ENCODE measurements at places on chromosomes 3 and 15.

GRCh38 chr3:141792495-141792894 is 29.3 kb downstream of the GRK7 start:
- DNase-seq = no peak

DNA sequence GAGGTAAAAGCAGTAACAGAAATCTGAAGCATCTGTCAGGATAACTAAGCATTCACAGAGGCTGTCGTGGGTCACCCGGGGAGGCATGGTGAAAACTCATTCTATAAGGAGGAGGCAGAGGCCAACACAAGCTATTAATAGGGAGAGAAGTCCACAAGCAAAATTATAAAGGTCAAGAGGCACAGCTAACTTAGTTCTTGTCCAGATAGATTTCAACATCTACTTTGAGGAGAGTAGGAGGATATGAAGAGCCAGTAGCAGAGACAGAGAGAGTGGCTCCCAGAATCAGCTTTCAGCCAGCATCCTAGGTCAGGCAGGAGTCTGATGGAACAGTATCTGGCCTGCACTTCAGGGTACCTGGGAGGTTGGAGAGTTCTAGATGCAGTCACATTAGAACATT is 95.3 kb downstream of the STAC start:
- no peak for DNase-seq

GRCh38 chr3:31106912-31107311 is 212.5 kb upstream of the GADL1 start:
- DNase-seq = no peak

GRCh38 chr3:160135851-160136250 is 89.4 kb upstream of the C3orf80 start:
- DNase-seq = no peak

DNA sequence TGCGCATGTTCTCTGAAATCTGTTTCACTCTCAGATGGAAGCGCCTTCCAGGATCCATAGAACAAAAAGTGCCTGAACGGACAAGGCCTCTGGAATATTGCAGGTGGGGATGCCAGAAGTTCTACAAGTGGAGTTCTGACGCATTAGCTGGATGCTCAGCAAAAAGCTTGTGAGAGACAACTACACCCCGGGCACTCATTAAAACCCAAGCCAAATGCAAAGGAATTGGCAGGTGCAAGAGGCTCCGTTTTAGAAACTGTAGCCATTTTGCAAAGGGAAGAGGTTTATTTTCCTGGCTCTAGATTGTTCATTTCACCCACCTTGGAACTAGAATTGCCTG is 35.2 kb upstream of the SLC24A5 start:
- no peak for DNase-seq

DNA sequence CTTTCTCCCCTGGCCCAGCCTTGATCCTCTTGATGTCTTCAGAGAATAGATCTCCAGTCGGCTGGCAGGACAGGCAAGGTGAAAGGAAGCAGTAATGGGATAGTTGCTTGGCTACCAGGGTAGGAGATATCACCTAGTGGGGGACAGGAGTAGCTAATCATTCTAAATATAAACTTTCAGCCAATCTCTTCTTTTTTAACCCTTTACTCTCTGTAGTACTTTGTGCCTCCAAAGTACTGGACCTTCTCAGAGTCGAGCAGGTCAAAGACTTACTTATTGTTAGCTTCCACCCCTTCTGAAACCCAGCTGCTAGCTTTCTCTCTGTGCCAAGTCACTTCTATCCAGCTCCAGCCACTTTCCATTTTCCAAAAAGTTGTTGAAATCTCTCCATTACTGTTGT is 43.4 kb upstream of the FILIP1L start:
- no peak for DNase-seq

DNA sequence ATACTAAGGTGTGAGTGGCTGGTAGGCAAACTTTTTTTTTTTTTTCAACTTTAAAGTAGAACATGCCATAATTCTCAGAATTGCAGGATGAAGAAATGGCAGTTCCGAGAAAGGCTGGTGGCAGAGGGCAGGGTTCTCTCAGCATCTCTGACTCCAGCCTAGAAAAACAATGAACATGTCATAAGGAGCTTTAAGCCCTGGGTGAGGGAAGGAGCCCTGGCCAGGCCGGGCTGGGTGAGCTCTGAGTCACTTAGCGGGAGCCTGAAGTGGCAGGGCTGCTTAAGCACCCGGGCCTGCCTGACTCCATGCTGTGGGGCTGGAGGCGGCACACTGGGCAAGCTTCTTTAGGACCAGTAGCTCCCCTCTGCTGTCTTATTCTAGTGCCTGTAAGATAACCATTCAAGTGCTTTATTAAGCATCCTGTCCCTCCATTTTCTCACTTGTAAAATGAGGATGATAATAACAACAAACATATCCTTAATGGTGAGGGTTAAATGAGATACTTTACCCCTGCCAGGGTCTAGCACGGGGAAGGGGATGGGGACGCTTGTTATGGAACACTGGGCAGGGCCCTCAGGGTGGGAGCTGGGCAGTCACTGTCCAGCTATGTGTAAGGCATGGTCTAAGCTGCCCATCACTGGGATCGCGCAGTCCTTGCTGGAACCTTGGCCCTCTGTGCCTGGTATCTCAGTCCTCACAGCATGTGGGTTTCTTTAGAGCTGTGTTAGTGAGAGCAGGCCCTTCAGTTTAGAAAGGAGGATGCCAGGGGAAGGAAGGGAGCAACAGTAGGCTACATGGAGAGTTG is 18.4 kb downstream of the SMAD6 start:
- DNase-seq = no peak

DNA sequence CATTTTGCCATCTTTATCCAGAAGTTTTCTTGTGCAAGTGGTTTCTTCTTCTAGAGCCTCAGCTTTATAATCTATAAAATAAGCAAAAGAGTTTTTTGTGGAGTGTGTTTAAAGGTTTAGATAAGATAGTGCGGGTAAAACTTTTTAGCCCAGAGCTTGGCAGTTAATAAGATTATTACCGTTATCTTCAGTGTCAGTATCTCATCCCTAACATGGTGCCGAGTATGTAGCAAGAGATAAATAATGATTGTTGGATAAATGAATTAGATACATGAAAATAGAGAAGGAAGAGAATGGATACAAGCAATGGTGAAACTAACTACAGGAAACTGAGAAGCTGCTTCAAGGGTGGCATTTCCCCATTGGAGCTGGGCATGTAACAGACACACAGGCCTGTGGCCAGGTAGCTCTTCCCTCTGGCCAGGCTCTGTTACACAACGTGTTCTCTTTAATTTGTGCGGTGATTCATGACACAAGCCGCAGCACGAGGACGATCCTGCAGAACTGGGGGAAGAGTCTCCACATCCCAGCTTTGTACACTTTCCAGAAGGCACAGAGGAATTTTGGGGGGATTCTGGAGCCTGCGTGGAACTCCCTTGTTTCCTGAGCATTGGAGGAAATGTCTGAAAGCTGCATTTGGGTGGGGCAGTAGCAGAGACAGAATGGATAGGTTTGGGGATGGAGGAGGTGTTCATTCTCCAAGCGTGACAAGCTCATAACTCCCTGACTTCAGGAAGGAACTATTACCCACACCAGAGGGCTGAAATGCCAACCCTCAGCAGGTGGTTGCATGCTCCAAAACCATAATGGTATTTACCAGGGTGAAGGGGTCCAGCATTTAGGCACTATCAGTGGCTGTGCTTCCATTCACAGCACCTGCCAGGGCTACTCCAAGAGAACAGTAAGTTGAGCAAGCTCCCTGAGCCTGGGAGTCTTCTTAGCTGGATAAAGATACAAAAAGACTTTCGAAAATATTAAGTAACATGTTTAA is 14.2 kb upstream of the ST6GAL1 start:
- DNase-seq = no peak

GRCh38 chr3:128394033-128394432 is 72.7 kb downstream of the DNAJB8 start:
- no peak for DNase-seq

- DNase-seq = no peak
These were observed 519 bp downstream of the ABHD6 start for GRCh38 chr3:58237941-58238681.

DNA sequence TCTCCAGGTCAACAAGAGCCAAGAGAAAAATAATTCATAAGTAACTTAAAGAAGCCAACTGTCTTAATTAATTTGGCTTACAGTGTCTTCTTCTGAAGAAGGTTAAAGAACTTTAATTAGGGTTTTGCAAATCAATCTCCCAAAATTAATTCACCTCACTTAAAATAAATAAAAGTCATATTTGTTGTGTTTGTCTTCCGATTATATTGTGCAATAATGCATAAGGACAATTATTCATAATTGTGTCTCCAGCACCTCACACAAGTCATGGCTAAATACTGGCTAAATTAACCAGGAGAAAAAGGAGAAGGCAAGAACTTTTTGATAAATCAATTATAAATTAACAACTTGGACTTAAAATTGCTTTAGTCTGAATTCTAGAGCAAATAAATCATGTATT is 899.0 kb upstream of the NR2F2 start:
- no peak for DNase-seq

- peak; percentile 43 for DNase-seq
These were observed 43.9 kb downstream of the P3H2 start for GRCh38 chr3:190076601-190077394.

DNA sequence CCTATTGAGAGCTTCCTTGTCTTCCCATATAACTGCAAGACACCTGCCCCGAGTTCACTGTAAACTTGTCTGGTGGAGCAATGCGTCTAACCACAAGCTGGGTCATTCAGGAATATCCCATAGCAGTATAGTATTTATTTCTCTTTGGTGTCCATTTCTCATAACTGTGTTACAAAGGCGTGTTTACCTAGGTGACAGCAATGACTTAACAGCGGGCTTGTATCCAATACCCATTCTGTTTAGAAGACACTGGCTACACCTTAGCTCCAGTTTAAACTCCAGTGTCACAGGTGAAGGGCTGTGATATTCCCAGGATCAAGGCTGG is 24.3 kb downstream of the ATP10A start:
- DNase-seq = no peak

GRCh38 chr3:115680803-115681345 is 57.6 kb downstream of the GAP43 start:
- DNase-seq = no peak

DNA sequence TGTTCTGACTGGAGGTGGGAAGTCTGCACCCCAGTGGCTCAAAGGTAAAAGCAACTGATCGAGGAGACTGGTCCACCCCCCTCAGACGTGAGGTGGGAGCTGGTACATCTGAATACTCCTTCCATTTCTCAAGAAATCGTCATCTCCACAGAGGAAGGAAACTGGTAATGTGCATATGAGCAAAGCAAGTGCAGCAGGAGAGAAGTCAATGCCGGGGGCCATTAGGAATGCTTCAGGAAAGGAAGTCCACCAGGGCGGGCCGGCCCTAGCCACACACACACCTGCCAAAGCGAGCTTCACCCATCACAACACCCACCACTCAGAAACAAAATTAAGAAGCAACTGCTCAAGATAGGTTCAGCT is 8.5 kb downstream of the TBC1D2B start:
- no peak for DNase-seq

GRCh38 chr15:70213794-70214193 is 116.1 kb upstream of the TLE3 start:
- no peak for DNase-seq

- DNase-seq = no peak
These were observed 18.8 kb downstream of the ACKR4 start for GRCh38 chr3:132615881-132616280.

- DNase-seq = peak; percentile 6
These were observed 152.9 kb upstream of the GOLIM4 start for GRCh38 chr3:168248383-168249204.

GRCh38 chr3:56878074-56878473 is 76.3 kb upstream of the ARHGEF3 start:
- DNase-seq = no peak

GRCh38 chr15:41698779-41699178 is 38.6 kb downstream of the MGA start:
- DNase-seq = no peak

- DNase-seq = no peak
These were observed 198.6 kb upstream of the BCL6 start for GRCh38 chr3:187943677-187944389.

DNA sequence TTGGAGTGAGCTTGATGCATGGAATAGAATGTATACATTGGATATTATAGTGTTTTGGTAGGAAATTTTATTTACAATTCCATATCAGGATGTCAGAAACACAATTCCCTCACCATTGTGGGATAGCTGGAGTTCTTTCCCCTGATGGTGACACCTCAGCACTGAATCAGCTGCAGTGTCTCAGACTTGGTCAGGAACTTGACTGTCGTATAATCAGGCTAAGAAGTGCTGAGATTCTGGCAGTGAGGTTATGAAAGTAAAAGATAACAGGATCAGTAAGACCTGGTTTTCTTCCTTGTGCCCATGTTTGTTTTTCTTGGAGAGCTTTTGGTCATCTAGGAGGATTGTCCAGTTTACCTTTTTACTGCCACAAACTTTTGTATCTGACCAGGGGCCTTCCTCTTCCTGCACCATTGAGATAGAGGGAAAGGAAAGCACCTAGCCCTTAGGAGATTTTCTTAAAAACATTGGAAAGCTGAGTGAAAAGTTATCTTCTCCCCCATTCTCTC is 27.3 kb upstream of the ST3GAL6 start:
- no peak for DNase-seq

- DNase-seq = no peak
These were observed 36.2 kb downstream of the SSR3 start for GRCh38 chr3:156518726-156519125.

DNA sequence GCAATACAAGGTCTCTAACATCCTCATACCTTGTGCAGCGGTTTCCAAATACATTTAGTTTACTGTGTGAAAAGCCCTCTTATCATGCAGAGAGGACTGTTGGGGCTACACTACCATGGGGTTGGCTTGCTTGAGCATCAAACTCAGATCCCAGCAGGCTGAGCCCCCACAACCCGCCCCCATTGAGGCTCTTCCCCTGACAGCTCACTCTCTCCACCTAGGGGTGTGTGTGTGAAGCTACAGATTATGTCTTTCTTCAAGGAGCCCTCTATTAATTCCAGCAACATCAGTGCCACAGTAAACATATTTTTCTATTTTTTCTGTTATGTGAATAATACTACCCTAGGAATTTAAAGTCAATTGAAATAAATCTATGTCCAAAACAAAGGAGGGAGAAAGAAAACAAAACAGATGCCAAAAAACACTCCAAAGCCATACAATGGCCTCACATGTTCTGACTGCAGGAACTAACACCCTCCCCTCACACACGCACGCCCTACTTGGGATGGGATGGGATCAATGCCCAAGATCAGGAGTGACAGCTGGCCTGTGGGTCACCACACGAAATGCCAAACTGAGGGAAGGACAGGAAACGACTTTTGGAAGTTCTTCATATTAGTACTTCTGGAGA is 14.7 kb downstream of the TM4SF4 start:
- no peak for DNase-seq

DNA sequence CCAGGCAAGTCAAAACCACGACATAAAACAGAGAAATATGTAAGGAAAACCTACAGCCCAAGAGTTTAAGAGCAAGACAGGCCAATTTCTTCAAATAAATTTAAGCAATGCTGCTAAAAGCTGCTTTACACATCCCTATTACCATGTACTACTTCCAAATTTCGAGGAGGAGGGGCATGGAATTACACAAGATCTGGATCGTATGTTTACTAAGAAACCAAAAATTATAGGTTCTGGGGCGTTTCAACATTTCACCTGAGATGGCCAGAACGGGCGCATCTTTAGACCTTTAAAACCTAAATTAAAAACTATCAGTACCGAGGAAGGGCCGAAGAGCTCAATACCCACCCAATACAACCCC is 664 bp upstream of the NR2C2 start:
- DNase-seq = no peak

All from GOT3 (cell line).